Left colon (tissue), 2 donors: ENCODE measurements at places on chromosomes 4 and X.

- DNase-seq: no peak
Observed at GRCh38 chrX:118498351-118498750, 2.7 kb downstream of the DOCK11 start.

DNA sequence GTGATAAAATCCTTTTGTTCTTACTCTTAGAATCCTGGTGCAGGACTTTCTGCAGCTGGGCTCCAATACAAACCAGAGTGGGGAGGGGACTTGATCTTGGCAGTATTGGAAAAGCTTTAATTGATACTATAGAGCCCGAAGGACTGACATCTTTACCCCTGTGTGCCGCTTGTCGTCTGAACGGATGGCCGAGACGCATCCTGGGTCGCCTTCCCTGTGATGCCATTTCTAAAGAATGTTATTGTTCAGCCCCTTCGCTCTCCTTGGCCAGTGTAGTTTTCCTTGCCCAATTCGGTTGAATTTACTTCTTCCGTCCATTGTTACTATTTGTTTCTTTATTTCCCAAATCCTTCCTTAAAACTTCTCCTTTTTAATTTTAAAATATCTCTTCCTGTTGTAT lies 80.9 kb downstream of the CLDN34 start:
- no peak for DNase-seq

GRCh38 chr4:79073471-79073870 lies 134.2 kb upstream of the PAQR3 start:
- no peak for DNase-seq

DNA sequence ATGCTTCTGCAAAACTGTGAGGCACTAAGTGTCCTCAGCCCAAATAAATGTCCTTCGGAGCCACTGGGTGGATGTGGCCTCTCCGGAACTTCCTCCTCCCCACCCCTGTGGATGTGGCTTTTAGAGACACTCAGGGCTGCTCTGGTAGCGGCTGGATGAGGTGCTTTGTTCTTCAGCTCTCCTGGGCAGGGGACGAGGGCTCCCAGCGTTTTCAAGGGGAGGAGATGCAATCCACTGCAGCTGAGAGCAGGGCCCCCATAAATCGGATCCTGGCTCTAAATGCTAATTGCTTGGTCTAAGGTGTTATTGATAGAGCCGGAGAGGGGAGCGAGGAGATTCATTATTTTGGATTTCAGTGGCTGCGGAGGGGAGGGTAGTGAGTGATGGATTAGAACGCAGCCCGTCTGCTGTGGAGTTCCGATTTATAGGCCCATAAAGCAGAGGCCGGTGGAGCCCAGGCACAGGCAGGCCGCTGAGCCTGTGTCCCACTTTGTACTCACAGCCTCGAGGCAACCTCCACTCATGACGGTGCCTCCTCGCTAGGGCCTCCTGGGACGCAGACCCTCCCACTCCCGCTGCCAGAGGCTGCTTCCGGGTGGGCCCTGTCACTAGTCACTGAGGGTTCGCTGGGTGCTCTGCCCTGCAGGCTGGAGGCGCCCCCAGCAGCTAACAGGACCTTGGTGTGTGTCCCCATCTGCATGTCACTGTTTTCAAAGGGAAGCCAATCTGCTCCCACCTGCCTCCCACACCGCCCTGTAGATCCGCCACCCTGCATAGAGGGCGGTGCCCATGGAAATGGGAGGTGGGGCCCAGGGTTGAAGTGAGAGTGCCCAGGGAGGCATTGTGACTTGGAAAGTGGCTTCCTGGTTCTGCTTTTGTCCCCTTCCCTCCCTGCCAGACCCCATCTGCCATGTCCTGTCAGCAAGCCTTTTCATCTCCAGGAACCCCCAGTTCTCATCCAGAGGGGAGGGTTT lies 135.4 kb upstream of the PSAPL1 start:
- no peak for DNase-seq

DNA sequence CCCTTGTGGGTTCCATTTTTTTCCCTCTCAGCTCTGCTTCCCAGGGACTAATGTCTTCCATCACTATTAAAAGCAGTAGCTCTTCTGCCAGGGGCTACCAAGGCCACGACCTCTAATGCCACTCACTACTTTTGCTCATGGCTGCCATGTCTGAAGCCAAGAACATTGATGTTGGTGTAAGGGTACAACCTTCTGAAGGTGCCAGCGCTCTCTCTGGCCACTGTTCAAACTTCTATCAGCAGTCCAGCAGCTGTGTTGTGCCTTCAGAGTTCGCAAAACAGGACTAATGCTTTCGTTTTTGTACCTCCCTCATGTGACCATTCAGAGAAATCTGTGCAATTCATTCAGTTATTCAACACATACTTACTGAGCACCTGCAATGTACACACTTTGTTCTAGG lies 121.5 kb upstream of the ENPEP start:
- no peak for DNase-seq
